ENCODE measurements at places on chromosomes 6 and 20.
A peak's percentile ranks its signal among the peaks of the same experiment; 100 is the strongest.

DNA sequence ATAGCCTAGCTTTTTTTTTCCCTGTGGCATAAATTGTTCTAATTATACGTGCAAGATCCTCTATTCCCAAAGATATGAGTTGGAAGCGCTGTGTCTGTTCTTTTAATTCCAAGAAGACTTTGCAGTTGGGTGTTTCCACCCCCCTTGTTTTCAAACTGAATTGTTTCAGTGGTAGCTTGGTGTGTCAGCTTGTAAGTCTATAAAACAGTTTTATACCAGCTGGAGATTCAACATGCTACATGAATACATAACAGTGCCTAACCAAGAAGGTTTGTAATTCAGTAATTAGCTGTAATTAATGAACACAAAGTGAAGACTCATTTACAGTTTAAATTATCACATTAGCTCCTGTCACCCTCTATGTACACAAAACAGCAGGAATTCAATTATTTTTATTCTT, 154.0 kb downstream of the ZNF217 start:
- no peak for DNase-seq

DNA sequence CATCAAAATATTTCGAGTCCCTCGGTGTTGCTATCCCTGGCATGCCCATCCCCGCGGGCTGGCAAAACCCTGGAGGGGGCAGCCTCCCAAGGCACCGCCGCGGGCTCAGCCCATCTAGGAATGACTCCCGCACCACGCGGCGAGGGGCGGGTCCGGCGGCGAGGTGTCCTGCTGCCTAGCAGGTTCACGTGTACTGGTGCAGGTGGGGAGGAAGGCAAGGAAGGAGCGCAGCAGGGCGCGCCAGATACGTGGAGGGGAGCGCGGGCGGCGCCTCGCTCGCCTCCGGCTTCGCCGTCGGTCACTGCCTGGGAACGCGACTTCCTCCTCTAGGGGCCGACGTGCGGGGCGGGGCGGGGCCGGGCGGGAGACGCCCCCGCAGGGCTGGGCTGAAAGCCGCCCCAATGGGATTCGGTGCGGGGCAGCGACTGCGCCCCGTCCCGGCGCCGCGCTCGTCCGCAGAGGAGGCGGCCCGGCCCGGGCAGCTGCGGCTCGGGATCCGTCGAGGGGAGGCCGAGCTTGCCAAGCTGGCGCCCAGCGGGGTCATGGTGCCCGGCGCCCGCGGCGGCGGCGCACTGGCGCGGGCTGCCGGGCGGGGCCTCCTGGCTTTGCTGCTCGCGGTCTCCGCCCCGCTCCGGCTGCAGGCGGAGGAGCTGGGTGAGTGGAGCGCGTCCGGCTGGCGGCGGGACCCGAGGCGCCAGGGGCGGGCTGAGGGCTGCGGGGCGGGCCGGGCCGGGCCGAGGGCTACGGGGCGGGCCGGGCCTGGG, at the start of gene DCBLD1:
TSS of gene DCBLD1 (plus strand) at position 435 of the 764 bp plus-strand sequence. CDS start at position 543, 108 bp downstream.
- DNase-seq = peak; percentile 27

- no peak for DNase-seq
These were observed 30.9 kb downstream of the BCL2L1 start for GRCh38 chr20:31691646-31692275.

DNA sequence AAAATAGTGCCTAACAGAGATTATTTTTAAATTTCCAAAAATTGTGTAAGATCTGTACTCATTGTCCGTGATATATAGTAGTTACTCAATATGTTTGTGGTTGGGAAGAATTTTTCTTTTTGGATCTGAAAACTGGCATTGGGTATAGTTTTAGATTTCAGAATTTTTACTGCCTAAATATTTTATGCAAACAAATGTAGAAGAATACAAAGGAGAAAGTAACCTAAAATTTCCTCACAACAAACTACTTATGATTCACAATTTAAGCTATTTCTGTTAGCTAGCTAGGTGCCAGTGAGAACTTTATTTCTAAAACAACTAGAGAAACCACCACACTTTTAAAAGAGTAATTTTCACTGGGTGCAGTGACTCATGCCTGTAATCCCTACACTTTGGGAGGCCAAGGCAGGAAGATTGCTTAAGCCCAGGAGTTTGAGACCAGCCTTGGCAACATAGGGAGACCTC, 38.8 kb downstream of the SESN1 start:
- no peak for DNase-seq

DNA sequence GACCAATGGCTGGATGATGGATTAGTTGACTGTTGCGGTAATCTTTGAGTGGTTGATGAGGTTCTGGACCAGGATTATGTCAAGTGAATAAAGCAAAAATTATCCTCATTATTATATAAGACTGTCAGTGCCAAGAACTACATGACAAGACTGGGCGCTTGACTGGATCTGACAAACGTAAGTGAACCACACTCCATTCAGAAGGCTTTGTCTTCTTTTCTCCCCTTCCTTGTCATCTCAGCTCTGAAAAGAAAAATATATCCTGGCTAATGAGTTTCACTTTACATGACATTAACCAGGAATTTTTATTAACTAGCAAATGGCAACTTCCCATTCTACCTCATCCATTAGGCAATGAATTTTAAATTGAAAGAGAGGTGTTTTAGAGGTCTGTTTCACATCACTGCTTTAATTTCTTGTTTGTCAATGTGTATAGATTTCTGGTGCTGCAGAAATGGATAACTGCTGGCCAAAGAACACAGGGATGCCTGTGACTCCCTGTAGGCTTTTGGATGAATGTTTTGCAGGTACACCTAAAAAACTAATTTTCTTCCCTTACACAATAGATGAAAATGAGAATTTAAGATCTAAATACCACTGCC, 150.1 kb downstream of the ELOVL4 start:
- no peak for DNase-seq

GRCh38 chr6:11221623-11222384, 10.7 kb downstream of the NEDD9 start:
- DNase-seq = no peak

DNA sequence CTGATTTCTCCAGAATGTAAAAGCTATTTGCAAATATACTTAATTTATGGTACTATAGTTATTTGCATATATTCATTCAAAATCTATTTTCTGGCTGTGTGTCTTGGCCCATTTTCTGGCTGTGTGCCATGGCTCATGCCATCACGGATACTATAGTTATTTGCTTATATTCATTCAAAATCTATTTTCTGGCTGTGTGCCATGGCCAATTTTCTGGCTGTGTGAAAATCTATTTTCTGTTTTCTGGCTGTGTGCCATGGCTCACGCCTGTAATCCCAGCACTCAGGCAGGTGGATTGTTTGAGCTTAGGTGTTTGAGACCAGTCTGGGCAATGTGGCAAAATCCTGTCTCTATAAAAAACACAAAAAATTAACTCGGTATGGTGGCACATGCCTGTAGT, 28.9 kb upstream of the RIPK1 start:
- no peak for DNase-seq

DNA sequence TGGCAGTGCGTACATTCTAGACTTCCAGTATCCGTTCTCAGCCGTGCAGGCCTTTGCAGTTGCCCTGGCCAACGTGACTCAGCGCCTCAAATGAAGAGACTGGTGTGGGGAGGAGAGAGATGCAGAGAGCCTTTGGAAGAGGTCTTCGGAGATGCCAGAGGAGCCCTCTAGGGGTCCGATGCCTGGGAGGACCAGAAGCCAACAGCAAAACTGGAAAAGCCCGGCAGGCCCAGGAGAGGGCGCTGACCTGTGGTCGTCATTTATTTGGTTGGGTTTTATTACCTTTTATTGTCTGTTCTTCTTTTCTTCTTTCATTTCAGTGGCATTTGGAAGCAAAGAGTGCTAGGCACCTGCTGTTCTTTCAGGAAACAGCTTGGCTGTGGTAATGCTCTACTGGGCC, 53.3 kb upstream of the TMEM181 start:
- no peak for DNase-seq
